ENCODE measurements at places on chromosomes 16 and 17.

DNA sequence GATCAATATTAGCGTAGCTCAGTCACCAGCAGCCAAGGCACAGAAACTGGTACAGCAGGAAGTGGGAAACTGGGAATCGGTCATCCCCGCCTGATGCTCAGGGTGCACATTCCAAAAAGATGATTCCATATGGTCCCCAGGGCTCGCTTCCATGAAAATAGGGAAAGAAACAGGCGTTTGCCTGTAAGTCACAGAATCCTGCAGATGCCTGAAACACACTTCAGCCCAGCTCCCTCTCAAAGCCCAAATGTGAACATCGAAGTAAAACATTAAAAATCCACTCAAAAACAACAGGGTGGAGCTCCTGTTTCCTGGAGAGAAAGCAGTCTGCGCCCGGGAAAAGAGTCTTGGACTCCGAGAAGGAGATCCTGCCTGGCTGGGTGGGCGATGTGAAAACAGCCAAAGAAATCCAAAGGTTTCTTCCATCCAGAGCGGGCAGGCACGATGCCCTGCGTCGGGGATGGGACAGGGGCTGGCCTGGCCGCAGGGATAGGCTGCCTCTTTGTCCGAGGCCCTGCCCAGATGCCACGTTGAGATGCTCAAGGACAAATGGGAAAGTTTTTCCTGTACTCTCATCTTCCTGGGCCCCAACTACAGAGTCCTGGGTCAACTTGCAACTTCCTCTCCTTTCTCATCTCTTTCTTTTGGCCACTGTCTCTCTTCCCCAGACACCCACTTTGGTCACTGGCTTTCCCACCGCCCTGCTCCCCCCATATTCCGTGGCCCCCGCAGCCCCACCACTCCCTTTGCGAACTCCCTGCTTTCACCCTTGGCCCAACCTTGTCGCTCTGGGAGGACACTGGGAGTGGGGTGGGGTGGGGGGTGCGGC lies 743 bp downstream of the WIPI1 start:
- no peak for DNase-seq

- DNase-seq: no peak
These were observed 2382.2 kb downstream of the TP53TG3F start for GRCh38 chr16:35841632-35842031.

GRCh38 chr17:59234631-59235030 lies 14.3 kb downstream of the GDPD1 start:
- no peak for DNase-seq

GRCh38 chr16:77408607-77409006 lies 26.2 kb downstream of the ADAMTS18 start:
- peak; percentile 56 for DNase-seq

GRCh38 chr17:39090908-39091665 lies 60.4 kb downstream of the PLXDC1 start:
- no peak for DNase-seq

GRCh38 chr17:18856570-18856915 lies 1.4 kb upstream of the PRPSAP2 start:
- no peak for DNase-seq

DNA sequence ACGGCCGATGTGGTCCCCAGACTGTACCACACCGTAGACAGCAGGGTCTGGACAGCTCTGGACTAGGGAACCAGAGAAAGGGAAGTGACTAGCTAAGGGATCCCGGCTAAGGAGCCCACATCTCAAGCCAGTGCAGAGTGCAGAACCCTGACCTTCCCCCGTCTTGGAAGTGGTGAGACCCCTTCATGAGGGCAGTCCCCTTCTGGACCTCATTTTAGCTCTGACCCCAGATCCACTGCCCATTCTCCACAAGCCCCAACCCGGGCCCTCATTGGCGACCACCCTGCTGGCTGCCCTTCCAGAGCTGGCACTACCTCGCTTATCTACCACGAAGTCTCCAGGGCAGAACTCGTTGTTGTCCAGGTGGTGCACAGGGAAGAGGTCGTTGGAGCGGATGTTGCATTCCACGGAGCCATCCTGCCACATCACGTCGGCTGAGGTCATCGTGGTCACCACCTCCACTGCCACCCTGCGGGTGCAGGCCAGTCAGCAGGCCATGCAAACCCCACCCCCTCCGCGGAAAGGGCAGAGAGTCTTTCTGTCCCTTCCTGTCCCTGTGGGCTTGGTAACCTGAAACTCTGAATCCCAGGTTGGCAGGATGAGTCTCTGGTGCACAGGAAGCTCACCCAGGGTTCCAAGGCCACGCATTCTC lies 14.2 kb downstream of the SPHK1 start:
- DNase-seq: no peak

- DNase-seq: no peak
These were observed 23.5 kb upstream of the TOB1 start for GRCh38 chr17:50889528-50890118.

DNA sequence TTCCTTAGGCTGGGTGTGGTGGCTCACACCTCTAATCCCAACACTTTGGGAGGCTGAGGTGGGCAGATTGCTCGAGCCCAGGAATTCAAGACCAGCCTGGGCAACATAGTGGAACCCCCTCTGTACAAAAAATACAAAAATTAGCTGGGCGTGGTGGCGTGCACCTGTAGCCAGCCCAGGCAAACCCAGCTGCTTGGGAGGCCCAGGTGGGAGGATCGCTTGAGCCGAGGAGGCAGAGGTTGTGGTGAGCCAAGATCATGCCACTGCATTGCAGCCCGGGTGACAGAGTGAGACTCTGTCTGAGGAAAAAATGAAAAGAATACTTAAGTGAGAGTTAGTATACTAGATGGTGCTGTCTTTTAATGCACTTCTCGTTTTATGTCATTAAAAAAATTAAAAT lies 15.1 kb downstream of the PPM1D start:
- no peak for DNase-seq

DNA sequence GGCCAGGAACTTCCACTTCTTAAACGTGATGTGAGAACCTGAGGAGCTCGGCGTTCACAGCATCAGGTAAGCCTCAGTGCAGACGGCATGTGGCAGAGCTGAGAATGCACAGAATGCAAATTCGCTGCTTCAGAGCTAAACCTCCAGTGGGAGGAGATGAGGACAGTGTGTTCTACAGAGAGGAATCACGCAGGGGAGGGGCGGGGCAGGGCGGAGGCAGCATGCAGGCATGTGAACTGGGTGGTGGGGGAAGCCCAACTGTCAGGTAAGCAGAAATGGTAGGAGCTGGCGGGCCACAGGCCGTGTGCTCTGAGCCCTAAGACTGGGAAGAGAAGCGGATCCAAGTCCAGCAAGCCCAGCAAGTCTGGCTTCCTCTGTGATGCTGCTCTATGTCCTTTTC lies 94.7 kb downstream of the ZNF778 start:
- no peak for DNase-seq

DNA sequence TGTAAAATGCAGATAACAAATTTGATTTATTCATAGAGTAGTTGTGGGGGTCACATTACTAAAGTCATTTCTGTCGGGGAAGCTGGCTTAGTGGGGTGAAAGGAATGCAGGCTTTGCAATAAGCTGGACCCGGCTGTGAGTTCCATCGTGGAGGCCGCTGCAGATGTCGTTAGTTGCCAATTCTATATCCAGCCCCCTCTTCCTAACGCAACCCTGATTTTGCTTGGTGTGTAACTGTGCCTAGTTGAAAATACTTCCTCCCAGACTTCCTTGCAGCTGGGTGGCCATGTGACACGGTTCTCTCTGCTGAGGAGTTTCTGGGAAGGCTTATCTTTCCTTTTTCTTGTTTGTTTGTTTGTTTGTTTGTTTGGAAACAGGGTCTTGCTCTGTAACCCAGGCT lies 4.5 kb downstream of the MFSD6L start:
- no peak for DNase-seq

GRCh38 chr17:71709946-71710345 lies 410.9 kb upstream of the SOX9 start:
- no peak for DNase-seq

DNA sequence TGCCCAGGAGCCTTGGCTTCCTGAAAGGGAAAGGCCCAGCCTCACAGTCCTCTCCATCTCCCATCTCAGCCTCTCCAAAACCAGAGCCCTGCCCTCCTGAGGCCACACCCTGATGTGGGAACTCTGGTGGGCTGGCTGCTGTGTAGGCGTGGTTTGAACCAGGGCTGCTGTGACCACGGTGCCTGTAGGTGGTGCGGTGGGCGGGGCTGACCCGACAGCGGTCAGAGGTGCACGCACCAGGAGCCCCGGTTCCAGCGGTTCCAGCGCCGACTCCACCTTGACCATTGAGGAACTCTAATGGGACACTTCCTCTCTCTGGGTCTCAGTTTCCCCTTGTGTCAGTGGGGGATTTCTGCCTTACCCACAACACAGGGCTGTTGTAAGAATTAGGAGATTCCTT lies 2.4 kb downstream of the RAP1GAP2 start:
- DNase-seq: no peak

GRCh38 chr17:74211912-74212208 lies 1.5 kb upstream of the TTYH2 start:
- no peak for DNase-seq

DNA sequence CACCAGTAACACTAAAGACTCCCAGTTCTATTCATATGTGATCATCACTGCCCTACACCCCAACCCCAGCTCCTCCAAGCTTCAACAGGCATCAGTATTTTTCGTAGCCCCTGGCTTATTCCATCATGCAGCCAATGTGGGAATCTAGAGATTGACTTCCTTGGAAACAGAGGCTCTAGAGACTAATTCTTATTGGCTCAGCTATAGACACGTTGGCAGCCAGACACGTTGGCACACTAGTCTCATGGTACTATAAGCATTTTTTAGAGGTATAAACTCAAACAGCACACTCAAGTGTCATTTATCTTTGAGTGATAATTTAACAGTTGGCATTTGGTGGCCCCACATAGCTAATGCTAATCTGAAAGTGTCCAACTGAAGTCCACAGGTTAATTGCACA lies 44.4 kb upstream of the CDR2 start:
- no peak for DNase-seq

- DNase-seq: no peak
These were observed 136.3 kb downstream of the GRIN2A start for GRCh38 chr16:10045947-10046346.

- DNase-seq: no peak
These were observed 75.5 kb downstream of the BMERB1 start for GRCh38 chr16:15509593-15510535.

DNA sequence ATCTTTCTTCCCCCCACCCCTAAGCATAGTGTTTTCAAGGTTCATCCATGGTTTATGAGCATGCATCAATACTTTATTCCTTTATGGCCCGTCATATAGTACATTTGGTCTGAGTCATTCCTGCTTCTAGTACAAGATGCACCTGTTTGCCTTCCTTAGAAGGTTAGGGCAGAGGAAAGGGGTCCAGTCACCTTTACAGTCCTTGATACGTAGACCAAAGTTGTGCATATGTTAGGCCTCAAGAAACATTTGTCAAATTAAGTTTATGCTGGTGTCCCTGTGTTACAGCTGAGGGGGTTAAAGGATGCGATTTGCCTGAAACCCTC lies 1.4 kb downstream of the CYB5D2 start:
- peak; percentile 31 for DNase-seq

DNA sequence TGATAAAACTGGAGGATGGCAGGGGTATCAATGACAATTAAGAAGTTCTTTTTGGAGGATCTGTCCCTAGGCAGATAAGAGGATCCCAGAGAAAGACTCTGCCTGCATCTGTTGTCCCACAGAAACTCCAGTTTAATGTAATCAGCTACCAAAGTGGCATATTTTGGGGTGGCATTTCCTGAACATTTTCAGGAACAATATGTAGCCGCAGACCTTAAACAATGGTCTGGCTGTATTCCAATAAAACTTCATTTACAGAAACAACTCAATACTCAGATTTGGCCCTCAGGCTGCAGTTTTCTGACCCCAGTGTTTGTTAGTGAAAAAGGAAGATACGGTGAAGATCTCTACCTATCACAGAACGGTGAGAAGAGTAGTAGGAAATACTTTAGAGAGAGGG lies 46.1 kb downstream of the KCNJ16 start:
- no peak for DNase-seq

- peak; percentile 86 for DNase-seq
These were observed 37.4 kb downstream of the CLEC16A start for GRCh38 chr16:10981697-10982216.
